ENCODE measurements at places on chromosomes 3 and 15.
A peak's percentile ranks its signal among the peaks of the same experiment; 100 is the strongest.

DNA sequence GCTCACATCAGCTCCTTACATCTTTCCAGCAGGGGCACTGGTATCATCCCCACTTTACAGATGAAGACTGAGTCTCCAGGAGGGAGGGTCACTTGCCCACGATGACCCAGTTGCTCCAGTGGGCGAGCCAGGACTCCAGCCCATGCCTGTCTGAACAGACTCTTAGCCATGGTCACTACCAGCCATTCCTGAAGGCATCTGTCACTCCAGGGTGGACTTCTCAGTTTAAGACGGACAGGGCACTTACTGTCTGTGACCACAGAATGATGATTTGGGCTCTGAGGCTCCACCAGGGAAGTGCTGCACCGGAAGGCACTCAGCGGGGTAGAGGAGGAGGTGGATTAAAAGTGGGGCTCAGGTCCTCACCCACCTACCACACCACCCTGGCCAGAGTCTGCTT is 104.0 kb upstream of the SLC6A6 start:
- DNase-seq: no peak

GRCh38 chr15:69410248-69410874 is 3.8 kb upstream of the KIF23 start:
- peak; percentile 62 for DNase-seq

DNA sequence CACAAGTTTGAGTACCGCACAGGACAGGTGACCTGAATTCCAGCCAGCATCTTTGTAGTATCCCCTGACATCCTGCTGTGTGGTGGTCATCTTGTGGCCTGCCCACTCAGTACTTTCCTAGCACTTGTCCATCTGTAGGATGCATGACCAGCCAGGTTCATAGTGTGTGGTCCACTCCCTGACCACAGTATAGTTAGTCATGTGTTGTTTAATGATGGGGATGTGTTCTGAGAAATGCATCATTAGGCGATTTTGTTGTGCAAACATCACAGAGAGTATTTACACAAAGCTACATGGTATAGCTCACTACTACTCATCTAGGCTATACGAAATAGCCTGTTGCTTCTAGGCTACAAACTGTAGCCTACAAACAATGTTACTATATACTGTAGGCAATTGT is 16.9 kb upstream of the RBPMS2 start:
- DNase-seq: no peak

DNA sequence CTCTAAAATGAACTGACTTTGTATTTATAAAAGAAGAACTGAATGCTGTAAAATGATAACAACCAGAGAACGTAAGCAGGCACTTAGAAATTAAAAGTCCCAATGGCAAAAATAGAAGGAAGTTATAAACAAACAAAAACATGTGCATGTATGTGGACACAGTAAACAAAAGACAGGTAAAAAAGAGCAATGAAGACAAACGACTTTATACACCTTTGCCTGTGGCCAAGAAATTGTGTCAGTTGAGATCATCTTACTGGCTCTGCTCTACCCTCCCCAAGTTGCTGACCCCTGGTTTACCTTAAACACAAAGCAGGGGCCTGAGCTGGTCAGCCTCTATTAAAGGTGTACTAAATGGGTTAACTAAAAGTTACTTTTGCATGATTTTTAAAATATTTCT is 41.7 kb upstream of the GP5 start:
- DNase-seq: no peak

Measured in activated CD4-positive, alpha-beta T cell treated with anti-CD3 and anti-CD28 coated beads for 48 hours (primary cell).